ENCODE measurements at places on chromosomes 4 and X.
A peak's percentile ranks its signal among the peaks of the same experiment; 100 is the strongest.

DNA sequence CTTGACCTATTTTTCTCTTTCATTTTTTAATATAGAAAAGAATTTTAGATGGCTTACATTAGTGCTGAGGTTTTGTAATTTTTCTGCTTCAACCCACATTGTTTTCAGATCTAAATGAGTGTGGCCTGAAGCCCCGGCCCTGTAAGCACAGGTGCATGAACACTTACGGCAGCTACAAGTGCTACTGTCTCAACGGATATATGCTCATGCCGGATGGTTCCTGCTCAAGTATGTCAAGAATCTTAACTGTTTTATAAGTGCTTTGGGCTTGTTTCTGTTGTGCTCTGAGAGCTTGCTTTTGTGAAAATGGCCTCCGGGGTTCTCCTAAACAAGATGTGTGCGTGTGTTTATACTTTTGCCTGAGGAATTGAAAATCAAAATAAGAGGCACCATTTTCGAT is 41.6 kb downstream of the NPNT start:
- no peak for DNase-seq

DNA sequence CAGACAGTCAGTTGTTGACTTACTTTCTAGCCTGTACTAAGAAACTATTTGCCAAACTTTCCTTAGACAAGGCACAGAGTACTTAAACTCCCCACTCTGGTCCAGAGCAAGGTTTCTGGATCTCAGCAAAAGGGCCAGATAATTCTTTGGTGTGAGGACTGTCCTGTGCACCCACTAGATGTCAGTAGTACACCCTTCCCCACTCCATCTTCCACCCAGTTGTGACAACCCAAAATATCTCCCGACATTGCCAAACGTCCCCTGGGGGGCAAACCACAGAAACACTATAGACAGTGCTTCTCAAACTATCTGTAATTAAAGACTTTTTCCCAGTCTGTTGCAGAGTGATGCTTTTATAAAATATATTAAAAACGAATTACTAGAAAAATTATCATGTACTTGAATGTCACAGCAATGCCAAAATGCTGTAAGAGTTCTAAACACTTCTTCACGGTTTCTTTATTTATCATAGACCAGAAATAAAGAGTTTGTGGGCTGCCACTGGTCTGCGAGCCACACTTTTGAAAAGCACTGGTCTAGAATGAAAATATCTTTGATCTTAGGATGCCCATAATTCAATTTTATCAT is 203.5 kb downstream of the PRDM5 start:
- DNase-seq: peak; percentile 72

DNA sequence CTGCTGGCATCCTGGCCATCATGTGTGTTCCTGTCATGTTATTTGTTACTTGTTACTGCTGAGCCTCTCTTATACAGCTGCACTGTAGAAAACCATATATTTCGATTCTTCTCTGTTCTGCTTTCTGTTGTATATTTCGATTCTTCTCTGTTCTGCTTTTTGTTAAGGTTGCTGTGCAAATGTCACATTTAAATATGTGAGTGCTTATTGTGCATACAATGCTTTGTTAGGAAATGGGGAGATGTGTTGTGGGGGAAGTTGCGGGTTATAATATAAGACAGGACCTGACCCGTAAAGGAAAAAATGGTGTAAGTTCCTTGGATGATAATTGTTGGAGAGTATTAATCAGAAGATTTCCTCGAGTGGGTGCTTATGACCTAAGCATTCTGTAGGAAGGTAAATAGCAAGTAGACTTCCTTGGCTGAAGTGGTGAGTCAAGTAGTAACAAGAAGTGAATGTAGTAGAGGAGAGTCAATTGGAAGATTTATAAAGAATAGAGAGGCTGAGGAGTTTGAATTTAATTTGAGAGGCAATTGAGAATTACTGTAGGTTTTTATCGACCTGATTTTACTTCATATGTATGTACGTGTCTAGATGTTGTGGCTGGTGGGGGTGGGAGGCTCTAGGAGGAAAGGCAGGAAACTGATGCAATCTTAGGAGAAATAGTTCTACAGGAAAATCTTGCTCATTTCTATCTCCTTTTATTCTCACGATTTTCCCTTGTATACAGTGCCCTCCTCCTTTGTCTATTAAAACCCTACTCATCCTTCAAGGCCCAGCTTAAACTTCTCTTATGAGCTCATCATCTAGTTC is 8.5 kb downstream of the OGT start:
- peak; percentile 66 for DNase-seq

DNA sequence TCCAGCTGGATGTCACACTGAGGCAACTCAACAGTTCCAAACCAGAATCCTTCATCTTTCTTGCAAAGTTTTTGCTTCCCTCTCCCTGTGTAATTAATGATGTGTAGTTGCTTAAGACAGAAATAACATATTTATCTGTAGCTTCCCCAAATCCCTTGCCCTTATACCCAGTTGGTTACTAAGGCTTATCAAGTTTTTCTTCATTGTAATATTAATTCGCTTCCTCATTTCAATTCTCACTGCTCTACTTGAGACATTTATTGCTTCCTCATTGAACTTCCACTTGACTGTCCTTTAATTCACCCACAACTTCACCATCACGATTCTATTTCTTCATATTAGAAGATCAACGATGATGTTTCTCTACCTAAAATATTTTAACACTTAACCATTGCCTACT is 386.6 kb upstream of the CPEB2 start:
- no peak for DNase-seq

DNA sequence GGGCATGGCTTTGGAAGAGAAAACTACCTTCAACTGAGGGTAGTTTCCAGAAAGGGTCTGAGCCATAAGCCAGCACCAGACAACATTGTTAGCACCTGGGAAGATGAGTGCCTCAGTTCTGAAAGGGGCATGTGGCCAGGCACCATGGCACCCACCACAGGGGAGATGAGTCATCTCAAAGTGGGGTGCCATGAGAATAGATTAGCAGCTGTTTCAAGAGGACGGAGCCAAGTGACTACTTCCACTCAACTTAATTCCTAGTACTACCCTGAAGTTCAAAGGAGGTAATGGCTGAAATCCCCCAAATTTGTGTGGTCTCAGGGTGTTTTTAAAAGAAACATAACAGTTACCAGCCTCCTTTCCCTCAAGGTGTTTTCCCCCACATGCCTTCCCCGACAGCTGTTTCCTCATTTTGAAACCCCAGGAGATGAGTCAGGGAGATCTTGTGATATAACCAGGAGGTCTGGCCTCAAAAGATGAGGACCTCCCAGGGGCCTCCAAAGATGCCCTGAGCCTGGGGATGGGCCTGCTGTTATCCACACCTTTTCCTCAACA is 27.8 kb upstream of the FTHL17 start:
- DNase-seq: no peak

GRCh38 chrX:70007946-70008345 is 41.8 kb downstream of the AWAT2 start:
- DNase-seq: no peak

DNA sequence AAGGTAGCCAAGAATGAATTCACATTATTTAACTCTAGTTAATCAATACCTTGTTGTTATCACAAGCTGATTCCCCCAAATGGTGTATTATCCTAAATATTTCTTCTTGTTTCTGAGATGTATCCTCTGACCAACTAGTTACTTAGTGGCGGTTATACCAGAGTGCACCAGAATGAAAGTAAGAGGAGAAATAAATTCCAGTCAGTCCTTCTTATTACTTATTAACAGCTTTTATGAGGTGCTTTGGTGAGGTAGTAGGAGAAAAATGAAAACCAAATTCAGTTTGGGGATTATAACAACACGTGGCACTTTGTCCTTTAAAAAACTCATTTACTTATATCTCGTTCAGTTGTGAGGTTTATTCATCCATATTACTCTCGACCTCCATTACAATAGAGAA is 101.9 kb downstream of the AMMECR1 start:
- DNase-seq: no peak

GRCh38 chr4:9691238-9692065 is 90.0 kb upstream of the DRD5 start:
- DNase-seq: peak; percentile 93

DNA sequence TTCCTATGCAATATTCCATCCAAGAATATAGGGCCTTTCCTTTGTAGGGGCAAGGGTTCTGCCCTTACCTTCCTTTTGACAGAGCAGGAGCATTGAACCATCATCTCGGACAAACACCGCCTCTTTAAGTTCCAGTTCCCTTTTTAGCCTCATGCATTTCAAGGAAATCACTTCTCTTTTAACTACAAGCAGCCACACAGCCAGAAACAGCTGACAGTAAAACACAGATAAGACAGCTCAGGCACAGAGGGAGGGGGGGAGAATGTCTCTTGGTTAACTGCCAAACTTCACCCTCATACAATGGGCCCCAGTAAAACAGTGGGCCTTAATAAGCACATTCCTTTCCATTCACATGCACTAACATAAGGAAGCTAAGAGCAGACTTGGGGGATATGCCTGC is 648.3 kb downstream of the GABRG1 start:
- DNase-seq: peak; percentile 1

DNA sequence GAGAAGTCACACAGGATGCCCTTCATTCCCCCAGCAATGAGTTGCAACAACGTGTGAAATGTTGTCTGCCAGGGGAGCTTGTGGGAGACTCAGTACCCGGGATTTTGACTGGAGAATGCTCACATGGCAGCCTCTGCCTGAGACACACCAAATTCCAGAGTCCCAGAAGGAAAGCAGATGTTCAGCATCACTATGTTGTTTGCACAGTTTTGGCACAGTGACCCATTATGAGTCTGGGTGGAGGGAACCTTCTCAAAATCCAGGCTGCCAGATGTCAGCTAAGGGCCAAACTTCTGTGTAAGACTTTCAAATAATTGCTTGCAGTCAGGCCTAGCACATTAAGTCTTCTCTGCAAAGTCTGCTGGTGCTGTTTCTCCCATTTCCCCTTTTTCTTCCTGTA is 1029.7 kb upstream of the TENM3 start:
- DNase-seq: no peak

DNA sequence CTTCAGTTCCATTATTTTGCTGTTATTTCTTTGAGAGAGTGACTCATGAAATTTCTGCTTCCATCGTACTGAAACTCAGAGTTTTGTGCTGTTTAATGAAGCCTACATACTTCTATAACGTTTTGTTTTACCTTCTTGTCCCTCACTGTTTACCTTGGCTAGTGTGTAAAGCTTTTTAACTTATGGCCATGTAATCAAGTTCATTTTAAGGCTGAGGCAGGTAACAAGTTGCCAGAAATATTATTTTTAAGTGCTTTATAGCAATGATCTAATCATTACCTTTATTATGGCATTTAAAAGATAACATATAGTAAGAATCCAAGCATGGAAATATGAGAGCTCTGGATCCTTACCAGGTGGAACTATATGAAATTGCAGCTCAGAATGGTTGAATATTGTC is 102.3 kb upstream of the FAT1 start:
- no peak for DNase-seq

DNA sequence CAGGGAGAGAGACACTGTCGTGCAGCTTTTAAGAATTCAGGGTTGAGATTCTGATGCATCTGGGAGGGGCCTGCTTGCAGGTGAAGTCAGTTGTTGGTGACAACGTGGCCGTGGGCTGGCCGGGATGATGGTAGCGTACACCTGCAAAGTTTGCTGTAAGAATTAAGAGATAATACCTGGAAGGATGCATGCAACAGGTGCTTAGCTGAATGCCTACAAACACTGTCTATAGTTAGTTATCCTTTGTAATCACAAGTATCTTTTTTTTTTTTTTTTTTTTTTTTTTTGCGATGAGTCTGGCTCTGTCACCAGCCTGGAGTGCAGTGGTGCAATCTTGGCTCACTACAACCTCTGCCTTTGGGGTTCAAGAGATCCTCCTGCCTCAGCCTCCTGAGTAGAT is 259.6 kb downstream of the ASMT start:
- DNase-seq: no peak
